ENCODE measurements at places on chromosomes 5 and 9.

- DNase-seq = no peak
These were observed 3.5 kb downstream of the PAM start for GRCh38 chr5:102758576-102758975.

- no peak for DNase-seq
These were observed 118.9 kb upstream of the S1PR3 start for GRCh38 chr9:88872192-88872946.

- DNase-seq = no peak
These were observed 407.5 kb downstream of the AGTPBP1 start for GRCh38 chr9:85334228-85334627.

DNA sequence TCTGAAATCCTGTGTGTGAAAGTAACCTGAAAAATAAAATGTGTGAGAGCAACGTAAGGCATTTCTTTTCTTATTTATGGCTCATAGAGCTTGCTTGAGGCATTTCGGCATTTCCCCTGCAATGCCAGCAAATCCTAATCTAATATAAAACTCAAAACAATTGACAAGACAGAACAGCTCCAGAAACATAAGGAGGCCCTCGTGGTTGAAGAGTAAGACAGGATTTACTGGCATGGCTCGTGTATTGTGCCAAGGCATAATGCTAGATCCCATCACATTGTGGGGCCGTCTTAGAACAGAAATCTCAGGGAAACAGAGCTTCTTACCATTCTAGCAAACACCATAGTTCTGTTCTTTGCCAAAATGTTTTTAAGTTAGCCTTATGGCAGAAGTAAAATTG is 166.2 kb downstream of the NTRK2 start:
- no peak for DNase-seq
